Mammary epithelial cell (primary cell): ENCODE measurements at places on chromosomes 2 and 18.

DNA sequence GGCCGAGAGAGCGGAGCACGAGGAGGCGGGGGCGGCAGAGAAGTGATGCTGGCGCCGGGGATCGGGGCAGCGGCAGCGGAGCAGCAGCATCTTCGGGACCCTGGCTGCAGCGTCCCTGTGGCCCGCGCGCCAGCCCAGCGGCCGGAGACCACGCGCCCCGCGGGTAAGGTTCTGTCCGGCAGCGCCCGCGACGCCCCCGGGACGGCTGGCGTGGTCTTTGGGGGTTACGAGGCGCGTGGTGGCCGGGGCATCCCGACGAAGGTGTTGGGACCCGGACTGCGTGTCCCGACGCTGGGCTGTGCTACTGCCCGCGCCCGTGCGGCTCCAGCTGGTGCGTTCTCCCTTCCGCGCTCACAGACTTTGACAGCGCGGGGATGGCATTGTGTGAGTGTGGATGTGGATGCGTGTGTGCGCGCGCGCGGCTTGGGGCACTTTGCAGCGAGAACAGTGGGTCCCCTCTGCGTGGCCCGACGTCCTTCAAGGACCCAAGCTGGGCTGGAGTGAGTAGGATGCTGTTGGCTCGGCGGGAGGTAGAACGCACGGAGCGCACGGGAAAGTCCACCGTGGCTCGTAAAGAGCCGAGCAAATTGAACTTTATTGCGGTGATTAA lies 405.0 kb downstream of the XIRP2 start:
- peak; percentile 20 for DNase-seq

DNA sequence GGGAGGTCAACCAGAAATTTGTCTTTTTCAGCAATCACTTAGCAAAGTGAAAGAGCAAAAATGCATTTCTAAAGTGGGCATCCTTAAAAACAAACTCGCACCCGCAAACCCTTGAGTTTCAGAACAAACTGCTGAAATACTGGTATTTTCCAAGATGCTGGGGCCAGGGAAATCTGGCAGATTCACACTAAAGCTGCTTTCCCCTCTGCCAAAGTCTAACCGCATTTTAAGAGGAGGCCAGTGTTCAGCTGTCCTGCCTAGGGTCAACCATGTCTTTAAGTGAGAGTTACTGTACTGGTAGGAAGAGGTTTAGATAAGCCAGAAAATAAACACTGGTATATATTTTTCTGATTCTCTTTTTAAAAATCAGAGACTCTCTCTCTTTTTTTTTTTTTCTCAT lies 55.9 kb downstream of the ACVR1 start:
- no peak for DNase-seq

DNA sequence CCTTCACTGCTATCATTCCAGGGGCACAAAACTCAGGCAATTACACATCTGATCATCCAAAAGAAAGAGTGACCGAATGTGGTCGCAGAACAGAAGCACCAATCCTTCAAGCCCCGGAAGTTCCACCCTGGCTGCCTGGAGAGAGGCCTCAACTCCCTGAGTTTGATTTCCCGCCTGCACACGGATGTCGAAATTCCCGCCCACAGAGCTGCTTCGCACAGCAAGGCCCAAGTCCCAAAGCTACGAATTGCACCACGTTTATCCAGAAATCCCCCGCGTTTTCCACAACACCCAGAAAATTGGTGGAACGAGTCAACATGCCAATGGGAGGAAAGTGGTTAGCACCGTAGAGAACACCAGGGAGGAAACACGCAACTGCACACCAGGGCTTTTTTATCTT lies 445.4 kb downstream of the EIPR1 start:
- no peak for DNase-seq

- no peak for DNase-seq
These were observed 1109.3 kb downstream of the TSN start for GRCh38 chr2:122864728-122865127.

- peak; percentile 93 for DNase-seq
These were observed 400.5 kb upstream of the FSIP2 start for GRCh38 chr2:185338104-185338503.

DNA sequence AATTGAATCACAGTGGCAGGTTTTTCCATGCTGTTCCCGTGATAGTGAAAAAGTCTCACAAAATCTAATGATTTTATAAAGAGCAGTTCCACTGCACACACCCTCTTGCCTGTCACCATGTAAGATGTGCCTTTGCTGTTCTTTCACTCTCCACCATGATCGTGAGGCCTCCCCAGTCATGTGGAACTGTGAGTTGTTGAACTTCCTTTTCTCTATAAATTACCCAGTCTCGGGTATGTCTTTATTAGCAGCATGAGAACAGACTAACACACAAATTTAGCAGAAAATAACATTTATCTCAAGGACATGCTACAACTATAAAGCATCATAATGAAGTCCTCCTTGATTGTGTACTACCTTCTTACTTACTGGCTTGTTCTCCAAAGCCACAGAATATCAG lies 1526.0 kb downstream of the LRP1B start:
- no peak for DNase-seq

- DNase-seq: no peak
These were observed 404.8 kb downstream of the MBD2 start for GRCh38 chr18:53819671-53820070.

DNA sequence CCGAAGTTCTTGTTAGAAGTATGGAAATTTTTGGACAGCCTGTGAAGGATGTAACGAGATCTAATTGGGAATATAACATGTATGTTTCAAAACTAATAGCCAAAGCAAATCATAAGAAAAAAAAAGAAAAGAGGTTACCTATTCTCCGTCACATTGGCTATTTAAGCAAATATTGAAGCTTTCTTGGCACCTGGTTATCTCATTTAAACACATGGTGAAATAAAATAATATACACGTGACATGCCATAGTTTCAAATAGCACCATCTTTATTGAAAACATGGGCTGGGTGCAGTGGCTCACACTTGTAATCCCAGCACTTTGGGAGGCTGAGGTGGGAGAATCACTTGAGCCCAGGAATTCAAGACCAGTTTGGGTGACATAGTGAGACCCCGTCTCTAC lies 56.7 kb downstream of the ZEB2 start:
- DNase-seq: no peak

DNA sequence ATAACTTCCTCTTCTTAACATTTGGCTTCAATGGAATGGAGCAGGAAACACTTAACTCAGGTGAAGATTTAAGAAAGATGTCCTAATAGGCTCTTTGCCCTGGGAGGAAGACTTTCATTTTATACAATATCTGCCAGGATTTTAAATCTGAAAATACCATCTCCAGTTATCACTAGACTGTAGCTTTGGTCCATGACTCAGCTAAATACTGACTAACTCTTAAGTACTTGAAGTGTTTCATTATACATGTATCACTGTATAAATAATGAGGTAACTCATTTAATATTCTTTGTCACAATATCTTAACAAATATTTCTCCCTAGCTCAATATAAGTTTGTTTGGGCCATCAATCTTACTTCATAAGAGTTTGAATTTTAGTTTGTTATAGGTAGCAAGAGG lies 34.7 kb downstream of the RBKS start:
- peak; percentile 72 for DNase-seq

- DNase-seq: no peak
These were observed 8.9 kb downstream of the ADAM23 start for GRCh38 chr2:206452242-206452641.

GRCh38 chr2:169007356-169007755 lies 23.8 kb downstream of the ABCB11 start:
- no peak for DNase-seq

- no peak for DNase-seq
These were observed 994.6 kb downstream of the SUCLG1 start for GRCh38 chr2:83464444-83464843.

- DNase-seq: no peak
These were observed 29.0 kb upstream of the CNGA3 start for GRCh38 chr2:98317214-98317613.

GRCh38 chr2:168935810-168936581 lies 34.9 kb downstream of the G6PC2 start:
- peak; percentile 72 for DNase-seq

DNA sequence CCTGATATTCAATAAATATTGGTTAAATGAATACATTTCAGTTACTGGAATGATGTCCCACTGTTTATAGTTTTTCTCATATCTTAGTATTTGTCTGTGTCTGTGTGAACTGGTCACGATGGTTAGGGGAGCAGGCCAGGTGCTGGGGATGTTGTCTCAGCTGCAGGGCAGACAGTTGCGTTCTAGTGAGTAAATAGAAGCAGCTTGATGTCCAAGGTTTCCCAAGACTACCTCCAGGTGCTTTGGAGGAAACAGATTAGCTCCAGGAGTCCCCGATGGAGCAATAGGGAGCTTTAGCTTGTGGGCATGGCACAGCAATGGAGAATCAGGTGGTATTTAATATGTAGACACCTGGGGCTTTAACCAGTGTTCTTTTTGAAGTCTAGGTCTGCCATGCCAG lies 75.5 kb downstream of the GULP1 start:
- DNase-seq: no peak

DNA sequence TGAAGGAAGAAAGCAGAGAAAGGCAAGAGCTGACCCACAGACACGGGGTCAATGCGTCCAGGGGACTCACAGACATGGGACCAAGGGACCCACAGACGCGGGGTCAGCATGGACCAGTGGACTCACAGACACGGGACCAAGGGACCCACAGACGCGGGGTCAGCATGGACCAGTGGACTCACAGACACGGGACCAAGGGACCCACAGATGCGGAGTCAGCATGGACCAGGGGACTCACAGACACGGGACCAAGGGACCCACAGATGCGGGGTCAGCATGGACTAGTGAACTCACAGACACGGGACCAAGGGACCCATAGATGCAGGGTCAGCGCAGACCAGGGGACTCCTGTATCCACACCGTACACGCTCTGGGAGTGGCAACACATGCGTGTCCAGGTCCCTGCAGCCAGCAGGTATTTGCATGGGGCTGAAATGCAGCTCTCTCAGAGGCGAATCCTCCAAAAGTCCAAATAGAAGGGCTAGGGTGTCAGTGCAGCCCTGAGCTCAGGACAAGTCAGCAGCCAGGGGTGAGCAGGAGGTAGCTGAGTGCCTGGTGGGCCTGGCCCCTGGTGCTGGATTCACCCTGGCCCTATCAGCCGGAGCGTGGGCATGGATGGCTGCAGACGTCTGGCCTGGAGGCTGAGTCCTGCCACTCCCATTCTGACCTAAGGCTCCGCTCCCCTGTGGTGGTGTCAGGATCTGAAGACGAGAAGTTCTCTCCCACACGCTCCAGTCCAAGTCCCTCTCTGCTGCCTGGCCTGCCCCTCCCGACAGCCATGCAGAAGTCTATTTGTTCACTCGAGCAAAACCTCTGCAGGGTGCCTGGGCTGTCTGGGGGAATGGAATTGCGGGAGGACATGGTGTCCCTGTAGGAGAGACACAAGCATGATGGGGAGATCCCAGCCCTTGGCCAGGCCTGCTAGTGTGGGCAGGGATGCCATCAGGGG lies 28.5 kb downstream of the TMEM18 start:
- DNase-seq: no peak

- DNase-seq: peak; percentile 28
These were observed 98.3 kb downstream of the PIK3C3 start for GRCh38 chr18:42053188-42053781.

DNA sequence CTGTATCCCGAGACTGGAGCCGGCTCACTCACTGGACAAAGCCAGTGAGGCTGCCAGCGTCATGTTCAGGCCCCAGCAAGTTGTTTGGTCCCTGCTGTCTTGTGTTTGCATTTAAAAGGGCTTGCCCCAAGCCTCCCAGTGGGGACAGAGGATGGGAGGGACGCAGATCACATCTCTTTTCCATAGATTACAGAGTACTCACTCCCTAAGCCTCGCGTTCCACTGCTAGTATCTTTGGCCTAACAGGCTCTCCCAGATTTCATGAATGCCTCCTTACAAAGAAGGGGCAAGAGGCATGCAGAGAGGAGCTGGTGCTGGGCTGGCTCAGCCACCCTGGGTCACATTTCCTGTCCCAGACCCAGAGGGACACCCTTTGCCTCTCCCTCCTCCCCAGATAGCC lies 59.1 kb downstream of the CMPK2 start:
- DNase-seq: no peak

- no peak for DNase-seq
These were observed 106.3 kb downstream of the GBX2 start for GRCh38 chr2:236061899-236062298.

- DNase-seq: no peak
These were observed 58.1 kb downstream of the VIT start for GRCh38 chr2:36754578-36754977.

GRCh38 chr2:11907190-11907589 lies 160.8 kb downstream of the LPIN1 start:
- no peak for DNase-seq

GRCh38 chr18:23703057-23703986 lies 14.1 kb downstream of the LAMA3 start:
- DNase-seq: peak; percentile 63

DNA sequence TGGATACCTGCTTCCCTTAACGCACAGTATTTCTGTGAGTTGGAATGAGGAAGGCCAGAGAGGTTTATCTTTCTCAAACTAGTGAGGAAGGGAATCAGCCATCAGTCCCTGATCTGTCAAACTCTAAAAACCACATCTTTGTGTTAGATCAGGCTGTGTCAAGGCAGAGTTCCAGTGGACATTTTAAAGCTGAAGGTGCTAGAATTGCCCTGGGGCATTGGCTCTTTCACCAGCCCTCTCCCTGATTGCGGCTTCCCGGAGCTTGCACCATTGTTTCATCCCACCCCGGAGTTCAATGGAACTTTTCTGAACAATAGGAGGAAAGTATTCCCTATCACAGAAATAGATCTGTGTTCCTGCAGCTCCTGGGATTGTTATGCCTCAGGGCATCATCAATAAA lies 110.2 kb downstream of the RNF144A start:
- no peak for DNase-seq

DNA sequence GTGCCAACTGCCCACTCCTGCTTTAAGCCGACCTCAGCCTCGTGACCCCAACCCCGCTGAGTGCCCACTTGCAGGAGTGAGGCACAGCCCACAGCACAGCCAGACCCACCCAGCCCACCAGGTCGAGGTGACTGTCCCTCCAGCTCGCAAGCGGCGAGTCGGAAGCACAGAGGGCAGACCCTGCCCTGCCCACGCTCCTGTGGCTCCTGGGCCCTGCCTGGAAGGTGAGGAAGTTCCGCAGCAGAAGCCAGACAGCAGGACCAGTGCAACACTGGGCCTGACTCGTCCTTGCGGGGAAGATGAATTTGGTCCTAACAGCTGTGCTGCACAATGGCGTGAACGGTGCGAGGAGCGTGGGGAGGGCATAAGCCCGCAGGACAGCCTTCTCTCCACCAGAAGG lies 9.9 kb downstream of the DTYMK start:
- DNase-seq: no peak

GRCh38 chr2:227248876-227249275 lies 76.2 kb upstream of the MFF start:
- DNase-seq: no peak

- no peak for DNase-seq
These were observed 204.8 kb downstream of the TSN start for GRCh38 chr2:121960251-121960650.

DNA sequence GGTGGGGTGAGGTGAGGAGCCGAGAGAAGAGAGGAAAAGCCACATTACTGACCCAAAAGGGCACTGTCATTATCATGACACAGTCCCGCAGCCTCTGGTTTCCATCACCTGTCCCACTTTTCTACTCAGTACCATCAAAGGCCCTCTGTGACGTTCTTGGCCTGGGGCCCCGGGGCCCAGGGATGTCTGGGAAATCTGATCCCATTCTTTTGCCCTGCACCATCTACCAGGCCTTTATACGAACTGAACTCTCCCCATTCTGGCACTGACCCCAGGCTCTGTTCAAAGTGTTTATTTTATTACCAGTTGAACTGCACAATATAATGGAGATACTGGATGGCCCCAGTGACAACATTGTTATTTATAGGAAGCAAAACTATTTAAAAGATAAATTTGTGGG lies 89.1 kb downstream of the COL6A3 start:
- no peak for DNase-seq
